ENCODE measurements at places on chromosomes 11 and 22. TPM values are rescaled to one million over a fixed set of nuclear protein-coding genes. Genes with fewer than 3 reads are reported as not detected.

Gene IL10RA
- 5.8 TPM for total RNA-seq

Gene NXPE2
- total RNA-seq, result not detected

- no peak for DNase-seq
- H3K27me3 ChIP-seq, result peaks cover 9% of the 10 kb centered on the region
- H3K4me1 ChIP-seq, result peaks cover 25% of the 10 kb centered on the region
- no peaks in the 10 kb centered on the region for H3K36me3 ChIP-seq
- H3K4me3 ChIP-seq, result no peak overlapping the region
These were observed 44.8 kb upstream of the TUB start for GRCh38 chr11:8036002-8036802.

DNA sequence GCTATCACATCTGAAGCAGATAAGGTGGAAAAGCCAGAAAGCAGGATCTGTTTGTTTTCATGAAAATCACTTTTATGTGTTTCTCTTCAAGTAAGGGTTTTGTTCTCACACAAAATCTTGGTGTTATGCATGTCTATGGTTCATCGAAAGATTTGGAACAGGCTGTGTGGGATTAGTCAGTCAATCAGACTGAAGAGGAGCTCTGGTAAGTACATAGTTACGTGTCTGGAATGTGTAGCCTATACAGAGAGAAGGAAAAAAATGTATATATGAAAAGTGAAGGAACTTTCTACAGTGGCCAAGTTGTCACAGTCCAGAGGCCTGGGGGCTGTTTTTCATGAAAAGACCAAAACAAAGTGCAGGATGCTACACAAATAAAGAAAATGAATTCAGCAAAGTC is 156.7 kb downstream of the CNTN5 start:
- no peak overlapping the region for H3K27ac ChIP-seq
- no peaks in the 10 kb centered on the region for H3K4me1 ChIP-seq
- DNase-seq, result no peak
- no peaks in the 10 kb centered on the region for H3K27me3 ChIP-seq
- no peak overlapping the region for H3K4me3 ChIP-seq

DNA sequence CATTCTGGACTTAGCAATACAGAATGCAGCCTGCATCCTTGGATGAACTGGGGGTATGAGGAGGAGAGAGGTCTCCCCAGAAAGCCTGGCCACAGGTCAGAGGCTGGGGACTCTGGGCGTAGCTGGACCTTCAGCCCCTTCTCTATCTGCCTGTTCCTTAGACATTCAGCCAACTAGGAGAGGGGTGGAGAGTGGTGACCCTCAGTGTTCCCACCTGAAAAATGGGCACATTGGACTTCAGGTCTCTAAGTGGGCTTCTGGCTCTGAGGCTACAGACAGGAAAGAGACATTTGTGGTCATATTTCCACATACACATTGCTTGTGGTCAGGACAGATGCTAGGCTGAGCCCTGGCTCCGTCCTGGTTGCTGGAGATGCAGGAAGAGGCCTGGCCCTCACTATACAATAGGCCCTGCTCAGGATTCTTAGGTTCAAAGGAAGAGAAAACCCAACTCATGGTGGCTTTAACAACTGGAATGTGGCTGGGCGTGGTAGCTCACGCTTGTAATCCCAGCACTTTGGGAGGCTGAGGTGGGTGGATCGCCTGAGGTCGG is 30.1 kb upstream of the CBX7 start:
- H3K36me3 ChIP-seq, result peaks cover 4% of the 10 kb centered on the region
- H3K4me1 ChIP-seq, result peaks cover 16% of the 10 kb centered on the region
- no peak overlapping the region for H3K4me3 ChIP-seq

DNA sequence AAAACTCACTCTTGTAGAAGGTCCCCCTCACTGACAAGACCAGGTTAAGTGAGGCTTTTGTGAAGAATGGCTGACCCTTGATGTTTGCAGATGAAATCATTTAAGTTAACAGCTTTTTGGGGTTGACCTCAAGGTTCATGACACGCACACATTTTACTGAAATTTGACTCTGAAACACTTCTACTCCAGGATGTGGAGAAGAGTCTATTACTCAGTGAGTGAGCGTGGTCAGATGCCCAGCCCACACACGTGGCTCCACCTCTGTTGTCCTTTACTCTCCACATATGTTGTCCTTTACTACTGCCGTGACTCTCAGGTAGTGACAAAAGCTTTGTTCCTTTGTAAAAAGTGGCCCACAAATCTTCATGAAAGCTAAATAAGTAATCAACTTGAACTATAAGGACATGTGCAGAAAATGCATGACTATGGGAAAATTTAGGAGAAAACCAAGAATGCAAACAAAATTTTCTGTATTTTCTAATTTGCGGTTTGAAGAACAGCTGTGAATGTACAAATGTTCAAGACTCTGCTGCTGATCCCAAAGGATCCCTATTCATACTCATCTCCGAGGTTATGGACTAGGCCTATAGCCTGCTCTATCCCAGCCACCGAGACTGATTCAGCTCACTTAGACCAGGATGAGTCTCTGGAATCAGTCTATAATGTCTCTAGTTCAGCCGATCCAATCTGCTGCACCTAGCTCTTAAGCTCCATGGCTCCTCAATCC is 22.4 kb downstream of the XRRA1 start:
- no peaks in the 10 kb centered on the region for H3K36me3 ChIP-seq
- H3K27me3 ChIP-seq, result peaks cover 2% of the 10 kb centered on the region
- no peaks in the 10 kb centered on the region for H3K4me1 ChIP-seq
- H3K4me3 ChIP-seq, result no peak overlapping the region

Gene OR51B6
- total RNA-seq, result not detected

Gene PRR5L
- total RNA-seq, result 1.6 TPM

GRCh38 chr11:126808836-126809235 is 191.7 kb downstream of the KIRREL3 start:
- no peak overlapping the region for H3K27ac ChIP-seq
- H3K4me1 ChIP-seq, result peaks cover 15% of the 10 kb centered on the region
- H3K4me3 ChIP-seq, result no peak overlapping the region
- DNase-seq, result no peak
- peaks cover 3% of the 10 kb centered on the region for H3K27me3 ChIP-seq
